Thoracic aorta (tissue), 2 donors: ENCODE measurements at places on chromosomes 5 and 9. TPM values are rescaled to one million over a fixed set of nuclear protein-coding genes. Genes with fewer than 3 reads are reported as not detected.
A peak's percentile ranks its signal among the peaks of the same experiment; 100 is the strongest.

DNA sequence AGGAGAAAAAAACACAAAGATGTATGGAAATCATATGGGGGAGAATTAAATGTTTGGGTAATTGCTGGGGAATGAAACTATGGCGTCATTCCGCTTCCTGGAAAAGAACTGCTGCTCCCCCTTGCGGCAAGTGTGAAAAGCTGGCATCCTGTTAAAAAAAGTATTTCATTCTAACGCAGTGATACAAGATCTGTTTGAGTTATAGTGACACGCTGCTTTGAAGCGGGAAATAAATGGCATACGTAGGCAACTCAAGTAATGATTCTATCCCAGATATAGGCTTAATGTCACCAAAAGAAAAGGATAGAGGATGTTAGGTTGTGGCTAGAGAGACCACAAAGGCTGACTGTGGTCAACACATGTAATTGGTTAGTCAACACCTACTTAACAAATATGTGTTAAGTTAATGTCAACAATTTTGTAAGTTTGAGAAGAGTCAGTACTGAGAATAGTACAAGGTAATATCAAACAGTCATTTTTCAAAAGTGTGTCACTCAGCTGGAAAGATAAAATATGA is 70.2 kb upstream of the ALDH1A1 start:
- DNase-seq = no peak

- DNase-seq = no peak
Measured at GRCh38 chr5:171604195-171604594, 181.4 kb upstream of the SMIM23 start.

GRCh38 chr5:14545308-14545707 is 36.3 kb upstream of the OTULINL start:
- no peak for DNase-seq

DNA sequence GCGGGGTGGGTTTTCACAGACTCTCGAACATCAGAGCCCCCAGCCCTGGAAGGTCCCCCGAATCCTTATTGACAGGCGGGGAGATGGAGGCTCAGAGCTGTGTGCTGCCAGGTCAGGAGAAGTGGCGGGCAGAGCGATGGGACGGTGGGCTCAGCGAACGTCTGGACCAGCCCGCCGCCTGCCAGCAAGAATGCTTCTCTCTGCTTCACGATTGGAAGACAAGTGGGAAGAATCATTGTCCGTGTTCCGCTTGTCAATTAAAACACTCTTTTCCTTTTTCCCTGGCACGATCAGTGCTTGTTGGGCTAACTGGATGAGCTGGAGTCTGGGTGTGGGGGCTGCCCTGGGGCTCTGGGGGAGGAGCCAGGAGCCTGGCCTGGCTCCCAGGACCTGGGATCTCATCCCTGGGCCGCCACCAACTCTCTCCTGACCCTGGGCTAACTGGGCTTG is 1.6 kb downstream of the COL5A1 start:
- no peak for DNase-seq

GRCh38 chr5:75336615-75337336 is at the start of gene HMGCR:
TSS of gene HMGCR (plus strand) at chr5:75337220. CDS start at chr5:75342606, 5,386 bp downstream.
- DNase-seq = peak; percentile 95

DNA sequence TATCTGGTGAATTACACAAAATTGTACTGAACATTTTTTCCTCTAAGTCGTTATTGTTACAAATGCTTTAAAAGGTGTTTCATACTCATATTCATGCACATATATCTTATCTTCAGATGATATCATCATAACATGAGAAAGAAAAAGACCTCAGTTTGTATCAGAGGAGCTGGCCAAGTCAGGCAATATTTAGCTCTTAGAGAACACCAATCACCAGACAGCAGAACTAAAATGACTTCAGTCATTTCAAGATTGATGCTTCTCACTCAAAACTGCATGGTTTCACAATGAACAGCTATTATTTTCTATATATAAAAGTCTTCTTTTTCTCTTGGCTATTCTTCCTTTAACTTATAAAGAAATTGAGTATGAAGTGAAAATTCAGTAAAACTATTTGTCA is 44.6 kb downstream of the TSSK1B start:
- no peak for DNase-seq

DNA sequence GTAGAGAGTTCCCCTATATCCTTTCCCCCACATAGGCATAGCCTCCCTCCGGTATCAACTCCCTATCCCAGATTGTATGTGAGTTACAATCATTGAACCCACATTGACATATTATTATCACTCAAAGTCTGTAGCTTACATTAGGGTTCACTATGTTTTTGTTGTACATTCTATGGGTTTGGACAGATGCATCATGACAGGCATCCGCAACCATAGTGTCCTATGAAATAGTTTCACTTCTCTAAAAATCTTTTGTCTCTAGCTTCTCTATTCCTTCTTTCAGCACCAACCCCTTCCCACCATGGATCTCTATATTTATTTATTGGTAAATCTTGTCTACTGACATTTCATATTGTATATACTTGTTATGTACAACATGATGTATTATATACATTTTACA is 31.6 kb downstream of the TAF11L14 start:
- no peak for DNase-seq

DNA sequence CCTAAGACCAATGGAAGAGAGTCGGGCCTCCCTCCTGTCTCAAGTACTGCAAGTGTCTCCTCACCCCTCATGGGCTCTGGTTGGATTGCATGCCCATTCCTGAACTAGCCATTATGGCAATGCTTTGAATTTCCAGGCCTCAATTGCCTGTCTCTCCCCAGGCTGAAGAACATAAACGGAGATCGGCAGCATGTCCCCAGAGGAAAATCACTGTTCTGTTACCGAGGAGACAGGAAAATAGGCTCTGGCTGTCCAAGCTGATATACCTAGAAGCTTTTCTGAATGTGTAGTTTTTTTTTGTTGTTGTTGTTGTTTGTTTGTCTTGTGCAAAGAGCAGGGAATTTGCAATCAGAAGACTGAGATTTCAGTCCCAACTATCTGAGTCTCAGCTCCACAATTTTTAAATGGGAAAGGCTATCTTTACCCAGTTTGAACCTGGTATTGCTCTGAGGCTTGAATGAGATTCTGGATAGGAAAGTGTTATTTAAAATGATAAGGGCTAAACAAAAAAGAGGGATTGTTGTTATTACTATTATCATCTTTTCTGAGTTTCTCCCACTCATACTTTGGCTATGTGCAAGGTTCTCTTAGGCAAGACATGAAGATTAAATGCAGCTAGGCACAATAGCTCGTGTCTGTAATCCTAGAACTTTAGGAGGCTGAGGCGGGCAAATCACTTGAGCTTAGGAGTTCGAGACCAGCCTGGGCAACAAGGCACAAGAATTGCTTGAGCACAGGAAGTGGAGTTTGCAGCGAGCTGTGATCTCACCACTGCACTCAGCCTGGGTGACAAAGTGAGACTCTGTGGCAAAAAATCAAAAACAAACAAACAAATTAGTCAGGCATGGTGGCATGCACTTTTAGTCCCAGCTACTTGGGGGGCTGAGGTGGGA is 77.2 kb upstream of the KLF9 start:
- DNase-seq = no peak

GRCh38 chr9:35705372-35705771 is 15.6 kb upstream of the TPM2 start:
- no peak for DNase-seq

GRCh38 chr5:154284433-154284832 is 93.9 kb downstream of the GALNT10 start:
- no peak for DNase-seq

DNA sequence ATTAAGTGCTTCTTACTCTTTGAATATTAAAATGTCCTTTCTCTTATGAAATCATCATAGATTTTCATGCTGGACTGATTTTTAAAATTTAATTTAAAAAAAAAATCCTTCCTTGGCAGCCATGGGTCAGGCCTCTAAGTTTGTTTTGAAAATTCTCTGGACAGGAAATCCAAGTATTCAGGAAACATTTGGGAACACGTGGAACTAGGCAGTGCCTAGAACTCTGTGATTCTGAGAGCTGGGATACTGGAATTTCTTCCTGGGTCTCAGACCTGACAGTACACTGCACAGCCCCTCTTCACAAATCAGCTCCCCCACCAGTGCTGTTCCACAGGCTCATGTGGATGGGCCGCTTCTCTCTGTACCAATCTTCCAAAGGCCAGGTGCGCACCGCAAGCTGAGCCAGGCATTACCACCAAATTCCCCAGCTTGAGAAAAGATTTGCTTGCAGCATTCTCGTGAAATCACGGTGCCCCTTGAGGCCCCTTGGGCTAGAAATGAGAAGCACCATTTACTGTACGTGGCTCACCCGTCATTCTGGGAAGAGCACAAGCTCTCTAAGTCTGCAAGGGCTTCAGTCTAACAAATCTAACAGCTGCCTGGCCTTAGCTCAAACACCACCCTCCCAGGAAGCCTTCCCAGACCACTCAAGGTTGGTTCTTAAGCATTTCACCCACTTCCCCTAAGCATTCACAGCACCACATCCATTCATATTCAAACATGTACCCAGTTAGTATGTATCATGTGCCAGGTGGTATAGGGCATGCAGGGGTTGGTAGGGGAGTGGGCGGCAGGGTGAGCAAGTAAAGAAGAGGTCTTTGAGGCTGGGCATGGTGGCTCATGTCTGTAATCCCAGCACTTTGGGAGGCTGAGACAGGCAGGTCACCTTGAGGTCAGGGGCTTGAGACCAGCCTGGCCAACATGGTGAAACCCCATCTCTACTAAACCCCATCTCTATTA is 26.5 kb downstream of the B4GALT1 start:
- no peak for DNase-seq

The F2RL1 gene
- 9.1 TPM for total RNA-seq

The IFNA14 gene
- not detected for total RNA-seq

The IL4 gene
- total RNA-seq = not detected

The GRM6 gene
- not detected for total RNA-seq

The FAM120AOS gene
- total RNA-seq = 56.2 TPM

The MED22 gene
- total RNA-seq = 50.0 TPM

The EXD3 gene
- 22.7 TPM for total RNA-seq
